ENCODE measurements at places on chromosomes 6 and 20.

- DNase-seq, result no peak
These were observed 36.4 kb downstream of the RPP40 start for GRCh38 chr6:4967301-4968030.

- no peak for DNase-seq
These were observed 37.2 kb upstream of the PTPN1 start for GRCh38 chr20:50472693-50473664.

DNA sequence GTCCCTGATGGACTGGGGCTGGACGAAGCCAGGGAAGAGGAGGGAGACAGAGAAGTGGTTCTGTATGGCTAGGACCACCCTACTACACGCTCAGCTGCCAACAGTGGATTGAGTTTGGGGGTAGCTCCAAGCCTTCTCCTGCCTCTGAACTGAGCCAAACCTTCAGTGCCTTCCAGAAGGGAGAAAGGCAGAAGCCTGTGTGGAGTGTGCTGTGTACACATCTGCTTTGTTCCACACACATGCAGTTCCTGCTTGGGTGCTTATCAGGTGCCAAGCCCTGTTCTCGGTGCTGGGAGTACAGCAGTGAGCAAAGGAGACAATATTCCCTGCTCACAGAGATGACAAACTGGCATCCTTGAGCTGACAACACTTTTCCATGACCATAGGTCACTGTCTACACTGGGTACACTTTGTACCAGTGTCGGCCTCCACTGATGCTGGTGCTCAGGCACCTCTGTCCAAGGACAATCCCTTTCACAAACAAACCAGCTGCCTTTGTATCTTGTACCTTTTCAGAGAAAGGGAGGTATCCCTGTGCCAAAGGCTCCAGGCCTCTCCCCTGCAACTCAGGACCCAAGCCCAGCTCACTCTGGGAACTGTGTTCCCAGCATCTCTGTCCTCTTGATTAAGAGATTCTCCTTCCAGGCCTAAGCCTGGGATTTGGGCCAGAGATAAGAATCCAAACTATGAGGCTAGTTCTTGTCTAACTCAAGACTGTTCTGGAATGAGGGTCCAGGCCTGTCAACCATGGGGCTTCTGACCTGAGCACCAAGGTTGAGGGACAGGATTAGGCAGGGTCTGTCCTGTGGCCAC, 11.3 kb upstream of the RBCK1 start:
- no peak for DNase-seq

DNA sequence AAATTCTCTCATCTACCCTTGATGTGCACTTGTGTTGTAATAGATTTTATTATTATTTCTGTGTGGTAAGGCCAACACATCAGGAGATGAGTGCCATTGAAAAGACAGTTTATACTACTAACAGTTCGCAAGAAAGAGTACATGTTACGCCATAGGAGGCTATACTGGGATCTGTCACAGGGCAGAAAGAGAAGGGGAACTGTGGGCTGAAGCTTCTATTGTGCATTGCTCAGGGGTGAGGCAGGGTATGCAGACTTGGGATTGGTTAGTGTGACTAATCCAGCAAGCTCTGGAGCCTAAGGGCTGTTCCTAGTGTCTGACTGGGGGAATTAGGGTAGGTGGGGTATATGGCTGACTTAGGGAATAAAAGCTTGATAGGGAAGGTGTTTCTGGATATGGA, 50.9 kb downstream of the GPR63 start:
- DNase-seq, result no peak

- DNase-seq, result no peak
These were observed 764 bp upstream of the SNAP25 start for GRCh38 chr20:10217721-10218410.

GRCh38 chr6:147180926-147181325, 23.3 kb upstream of the STXBP5 start:
- no peak for DNase-seq

DNA sequence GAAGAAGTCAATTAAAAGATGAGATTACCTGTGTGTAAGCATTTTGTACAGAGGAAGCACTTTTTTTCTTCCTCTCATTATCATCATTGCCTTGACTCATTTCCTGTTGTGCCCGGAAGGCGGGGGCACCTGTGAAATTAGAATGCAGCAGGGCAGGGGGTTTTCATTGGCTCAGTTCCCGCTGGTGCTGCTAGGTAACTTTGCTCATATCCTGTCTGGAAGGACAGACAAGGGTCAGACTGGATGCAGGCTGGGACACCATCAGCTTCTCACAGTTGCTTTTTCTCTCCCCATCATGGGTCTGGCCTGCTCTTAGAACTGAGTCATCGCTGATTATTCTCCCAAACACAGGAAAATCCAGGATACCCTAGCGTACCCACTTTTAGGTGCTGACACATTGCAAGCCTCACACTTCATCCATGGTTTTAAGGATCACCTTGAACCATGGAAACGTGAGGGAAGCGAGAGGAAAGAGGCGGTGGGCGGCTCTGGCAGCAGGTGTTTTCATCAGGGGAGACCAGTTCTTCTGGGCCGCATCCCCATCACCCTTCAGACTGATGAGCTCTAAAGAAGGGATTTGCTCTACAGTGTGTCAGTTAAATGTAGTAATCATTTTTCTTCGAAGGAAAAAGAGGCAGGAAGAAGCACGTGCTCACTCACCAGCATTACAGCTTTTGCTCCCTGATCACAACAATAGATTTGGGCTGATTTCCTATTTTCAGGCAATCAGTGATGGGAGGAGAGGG, 195.7 kb upstream of the SASH1 start:
- DNase-seq, result peak; percentile 53

DNA sequence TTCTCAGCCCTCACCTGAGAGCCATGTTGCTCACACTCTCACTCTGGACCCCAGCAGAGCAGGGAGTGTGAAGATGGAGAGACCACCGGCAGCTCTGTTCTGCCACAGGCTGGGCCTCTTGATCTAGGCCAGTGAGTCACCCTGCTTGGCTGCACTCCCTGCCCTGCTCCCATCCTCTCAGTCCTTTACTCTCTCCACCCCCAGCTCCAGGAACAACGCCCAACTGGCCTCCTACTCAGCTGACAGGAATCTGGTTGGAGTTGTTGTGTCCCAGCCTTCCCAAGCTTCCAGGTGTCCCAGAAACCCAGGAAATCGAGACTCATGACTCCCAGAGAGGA, at the start of gene PSORS1C1:
TSS of gene PSORS1C1 (plus strand) at position 260 of the 338 bp plus-strand sequence. CDS start 14,833 bp downstream, outside the sequence.
- DNase-seq, result peak; percentile 47

- no peak for DNase-seq
These were observed 30.5 kb upstream of the RPP40 start for GRCh38 chr6:5034328-5034727.

- DNase-seq, result no peak
These were observed 43.8 kb upstream of the SYNDIG1 start for GRCh38 chr20:24425523-24426135.

DNA sequence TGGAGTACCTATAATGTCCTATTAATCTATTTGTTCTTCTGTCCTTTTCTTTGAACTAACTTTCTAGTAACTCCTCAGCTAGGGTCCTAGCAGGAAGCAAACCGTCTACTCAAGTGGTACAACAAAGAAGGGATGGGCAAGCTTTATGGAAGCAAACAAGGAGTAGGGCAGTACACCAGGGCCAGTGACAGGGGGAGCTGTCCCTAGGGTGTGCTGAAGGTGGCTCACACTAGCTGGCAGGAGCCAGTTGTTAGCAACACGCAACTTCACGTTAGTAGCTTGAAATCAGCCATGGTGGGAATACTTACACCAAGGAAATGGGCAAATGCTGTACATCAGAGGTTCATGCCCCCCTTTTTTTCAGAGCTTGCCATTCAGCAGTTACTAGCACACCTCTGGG, 74.0 kb upstream of the EYA2 start:
- peak; percentile 55 for DNase-seq

DNA sequence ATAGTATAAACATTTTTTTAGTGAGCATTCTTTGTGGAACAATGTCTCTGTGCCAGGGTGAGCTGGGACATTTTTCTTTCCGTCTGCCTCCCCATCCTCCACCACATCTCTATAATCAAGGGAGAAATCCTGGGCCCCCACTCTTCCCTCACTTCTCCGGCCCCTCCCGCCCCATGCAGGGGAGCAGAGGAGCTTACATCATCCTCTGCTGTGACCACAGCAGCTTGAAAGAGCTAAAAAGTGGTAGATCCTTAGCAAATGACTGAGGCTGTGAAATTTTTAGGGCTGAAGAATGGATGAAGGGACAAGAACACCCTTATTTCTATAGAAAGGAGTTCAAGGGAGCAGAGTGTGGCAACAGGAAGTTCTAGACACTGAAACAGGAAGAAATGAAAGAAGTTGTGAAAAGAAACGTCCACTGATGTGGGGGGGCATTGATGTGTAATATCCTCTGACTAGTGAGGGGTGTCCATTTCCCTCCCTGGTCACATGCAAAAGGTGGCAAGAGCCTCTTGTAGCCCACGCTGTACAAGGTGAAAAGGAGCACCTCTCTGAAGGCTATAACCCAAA, 380.3 kb upstream of the JARID2 start:
- DNase-seq, result no peak

GRCh38 chr20:34586488-34587163, 28.1 kb downstream of the MAP1LC3A start:
- DNase-seq, result no peak

GRCh38 chr6:142262231-142262630, 39.6 kb upstream of the ADGRG6 start:
- no peak for DNase-seq

DNA sequence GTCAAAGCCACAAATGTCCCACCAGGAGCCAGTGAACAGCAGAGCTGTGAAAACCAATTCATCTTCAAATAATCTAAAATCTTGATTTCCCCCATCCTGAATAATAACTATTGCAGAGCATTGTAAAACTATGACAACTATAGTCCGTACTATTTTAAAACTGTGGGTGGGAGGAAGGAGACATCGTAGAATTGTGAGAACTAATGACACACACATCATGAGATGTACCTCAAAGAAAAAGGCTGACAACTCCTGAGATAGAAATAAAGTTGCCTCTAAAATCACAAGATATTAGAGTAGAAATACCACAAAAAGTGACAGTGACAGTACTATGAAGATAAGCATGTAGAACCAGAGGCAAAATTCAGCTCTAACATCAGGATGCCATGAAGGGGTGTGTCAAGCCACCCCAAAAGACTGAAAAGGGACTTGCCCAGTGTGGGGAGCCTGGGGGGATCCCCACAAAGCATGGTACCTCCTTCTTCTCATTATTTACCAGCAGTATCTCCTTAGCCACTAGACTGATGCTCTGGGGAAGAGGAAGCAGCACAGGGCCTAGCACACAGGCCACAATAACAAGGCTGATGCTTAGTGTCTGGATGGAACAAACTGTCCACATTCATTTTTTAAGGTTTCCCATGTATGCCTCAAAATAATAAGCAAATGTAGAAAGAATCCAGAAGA, 13.4 kb downstream of the NAPB start:
- no peak for DNase-seq

DNA sequence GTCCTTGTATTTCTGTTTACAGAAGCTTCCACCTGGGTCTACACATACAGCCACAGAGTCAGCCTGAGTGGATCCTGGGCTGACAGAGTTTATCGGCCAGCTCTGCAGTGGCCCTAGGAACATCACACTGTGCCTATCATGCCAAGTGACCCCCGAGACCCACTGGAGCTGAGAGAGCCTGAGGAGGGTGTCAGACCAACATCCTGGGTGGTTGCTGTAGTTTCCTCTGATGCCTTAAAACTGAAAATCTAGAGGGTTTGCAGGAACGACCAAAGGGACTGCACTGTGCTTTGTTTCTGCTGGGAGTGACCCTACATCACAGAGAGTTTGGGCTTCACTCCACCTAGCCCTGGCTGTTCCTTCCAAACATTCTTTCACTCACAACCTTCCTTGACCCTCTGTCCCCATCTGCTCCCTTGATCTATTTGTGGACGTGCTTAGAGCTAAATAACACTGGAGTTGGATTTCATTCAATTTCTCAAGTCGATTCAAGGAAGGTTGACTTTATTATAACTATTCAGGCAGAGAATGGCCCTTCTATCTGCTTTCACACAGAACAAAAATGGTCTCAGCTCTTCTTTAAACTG, 18.1 kb downstream of the MYLK4 start:
- no peak for DNase-seq

GRCh38 chr20:38181971-38182370, 16.9 kb upstream of the TGM2 start:
- DNase-seq, result no peak

GRCh38 chr20:53734006-53734688, 140.5 kb upstream of the ZNF217 start:
- no peak for DNase-seq

- no peak for DNase-seq
These were observed 60.4 kb downstream of the SOBP start for GRCh38 chr6:107550241-107550840.

DNA sequence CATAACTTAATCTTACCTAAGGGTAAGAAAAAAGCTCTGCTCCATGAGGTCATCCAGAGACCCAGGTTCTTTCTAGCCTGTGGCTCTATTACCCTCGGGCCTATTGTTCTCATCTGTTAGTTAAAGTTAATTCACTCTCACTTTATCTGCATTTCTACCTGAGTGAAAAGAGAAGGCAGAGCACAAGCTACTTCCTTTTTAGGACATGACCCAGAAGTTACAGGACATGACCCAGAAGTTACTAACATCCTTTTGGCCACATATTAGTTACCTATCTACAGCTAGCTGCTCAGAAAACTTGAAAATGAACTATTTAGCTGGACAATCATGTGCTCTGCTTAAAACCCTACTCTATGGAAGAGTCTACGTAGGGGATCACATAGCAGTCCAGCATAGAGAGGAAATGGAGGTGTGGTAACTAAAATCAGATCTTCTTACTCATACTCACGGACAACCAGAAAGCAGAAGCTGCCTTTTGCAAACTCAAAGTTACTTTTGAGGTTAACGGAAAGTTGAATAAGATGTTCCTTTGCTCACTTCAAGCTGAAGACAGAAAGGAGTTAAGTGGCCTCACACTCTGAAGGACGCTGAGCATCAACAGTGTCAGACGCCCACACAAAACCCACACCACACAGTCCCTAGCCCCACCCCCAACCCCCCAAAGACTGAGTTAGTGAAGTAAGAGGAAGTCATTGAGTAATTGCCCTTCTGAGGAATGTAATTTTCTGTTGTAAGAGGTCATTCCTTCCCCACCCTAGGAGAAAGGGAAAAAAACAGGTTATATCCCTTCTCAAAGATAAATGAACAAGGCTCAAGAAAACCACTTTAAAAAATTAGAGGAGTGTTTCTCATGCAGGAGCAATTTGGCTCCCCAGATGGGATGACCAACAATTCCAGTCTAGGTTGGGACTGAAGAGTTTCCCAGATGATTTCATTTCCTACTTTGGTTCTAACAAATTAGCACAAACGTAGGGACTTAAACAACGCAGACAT, 45.9 kb upstream of the TAB2 start:
- no peak for DNase-seq

- DNase-seq, result no peak
These were observed 670.9 kb downstream of the HTR1B start for GRCh38 chr6:76792394-76792793.

GRCh38 chr6:97963193-97963592, 680.2 kb upstream of the MMS22L start:
- DNase-seq, result no peak

DNA sequence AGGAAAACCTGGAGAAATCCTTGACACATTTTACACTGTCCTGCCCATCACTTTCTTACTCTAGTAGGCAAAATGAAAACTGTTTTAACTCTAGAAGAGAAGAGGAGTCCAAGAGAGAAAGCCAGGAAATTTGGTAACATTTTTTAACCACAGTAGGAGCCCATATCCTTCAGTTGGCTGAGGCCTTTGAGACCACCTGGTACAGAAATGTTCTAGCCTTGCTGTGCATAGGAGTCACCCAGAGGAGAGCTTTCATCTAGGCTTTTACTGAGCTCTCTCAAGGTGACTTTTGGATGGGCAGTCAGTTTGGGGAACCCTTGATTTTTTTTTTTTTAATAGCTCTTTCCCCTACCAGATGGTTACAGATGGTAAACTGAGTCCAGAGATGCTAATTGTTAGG, 25.0 kb downstream of the LRRN4 start:
- no peak for DNase-seq
